Glutamatergic neuron (in vitro differentiated cells): ENCODE measurements at places on chromosomes 13 and 19.
A peak's percentile ranks its signal among the peaks of the same experiment; 100 is the strongest.

GRCh38 chr19:55368701-55369563 is 1.3 kb downstream of the IL11 start:
- peak; percentile 74 for DNase-seq

DNA sequence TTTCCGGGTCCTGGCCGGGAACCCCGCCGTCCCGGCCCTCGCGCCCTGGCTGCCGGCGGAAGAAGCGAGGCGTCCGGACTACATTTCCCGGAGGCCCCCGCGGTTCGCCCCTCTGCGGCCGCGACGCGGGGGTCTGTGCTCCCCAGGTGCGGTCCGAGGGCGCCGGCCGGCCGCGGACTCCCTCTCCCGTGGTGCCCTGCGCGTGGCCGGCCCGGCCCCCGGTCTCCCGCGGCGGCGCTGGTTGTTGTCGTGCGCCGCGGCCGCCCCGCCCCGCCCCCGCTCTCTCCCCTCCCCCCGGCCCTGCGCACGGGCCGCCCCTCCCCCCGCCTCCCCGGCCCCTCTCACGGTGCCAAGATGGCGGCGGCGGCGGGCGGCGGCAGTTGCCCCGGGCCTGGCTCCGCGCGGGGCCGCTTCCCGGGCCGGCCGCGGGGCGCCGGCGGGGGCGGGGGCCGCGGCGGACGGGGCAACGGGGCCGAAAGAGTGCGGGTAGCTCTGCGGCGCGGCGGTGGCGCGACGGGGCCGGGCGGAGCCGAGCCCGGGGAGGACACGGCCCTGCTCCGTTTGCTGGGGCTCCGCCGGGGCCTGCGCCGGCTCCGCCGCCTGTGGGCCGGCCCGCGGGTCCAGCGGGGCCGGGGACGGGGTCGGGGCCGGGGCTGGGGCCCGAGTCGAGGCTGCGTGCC is at the start of gene KMT2B:
KMT2B (plus strand) TSS at position 339 of the 680 bp plus-strand sequence; CDS start at position 355, 16 bp downstream.
- peak; percentile 96 for DNase-seq

GRCh38 chr19:49564616-49565045 is 15.7 kb downstream of the NOSIP start:
- no peak for DNase-seq

DNA sequence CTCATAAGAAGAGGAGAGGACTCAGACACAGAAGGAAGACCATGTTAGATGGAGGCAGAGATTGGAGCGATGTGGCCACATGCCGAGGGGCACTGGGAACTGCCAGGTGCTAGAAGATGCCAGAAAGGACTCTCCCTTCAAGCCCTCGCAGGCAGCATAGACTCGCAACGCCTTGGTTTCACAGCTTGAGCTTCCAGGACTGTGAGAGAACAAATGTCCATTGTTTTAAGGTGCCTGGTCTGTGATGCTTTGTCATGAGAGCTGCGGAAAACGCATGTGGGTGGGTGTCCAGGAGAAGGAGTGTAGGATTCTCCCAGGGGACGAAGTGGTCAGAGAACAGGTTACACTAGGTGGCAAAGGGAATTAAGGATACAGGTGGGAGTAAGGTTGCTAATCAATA is 125.9 kb upstream of the USP29 start:
- DNase-seq = no peak

- peak; percentile 63 for DNase-seq
Observed at GRCh38 chr19:7850000-7850813, 20.2 kb downstream of the EVI5L start.

DNA sequence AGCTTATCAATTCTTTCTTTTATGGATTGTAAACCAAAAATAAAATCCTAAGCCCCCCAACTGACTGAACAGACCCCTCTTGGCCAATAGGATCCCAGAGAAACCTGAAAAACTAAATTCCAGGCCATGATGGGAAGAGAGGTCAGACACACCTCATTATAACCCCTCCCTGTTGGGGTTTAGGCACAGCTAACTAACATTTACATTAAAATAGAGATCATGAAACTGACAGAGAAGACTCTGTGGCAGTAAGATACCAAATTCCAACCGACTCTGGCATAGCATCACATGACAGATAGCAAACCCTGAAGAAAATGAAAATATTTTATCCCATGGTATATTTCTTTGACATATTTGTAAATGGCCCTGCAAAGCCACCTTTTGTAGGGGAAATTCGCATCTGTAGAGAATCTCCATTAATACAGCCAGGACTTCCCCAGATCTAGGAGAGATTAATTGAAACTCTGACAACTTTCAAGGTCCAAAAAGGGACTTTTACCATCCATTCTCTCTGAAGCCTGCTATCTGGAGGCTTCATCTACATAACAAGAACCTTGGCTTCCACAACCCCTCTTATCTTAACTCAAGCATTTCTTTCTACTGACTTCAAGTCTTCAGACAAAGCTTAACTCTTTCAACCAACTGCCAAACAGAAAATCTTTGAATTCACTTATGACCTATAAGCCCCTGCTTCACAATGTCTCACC is 27.1 kb upstream of the GAS6 start:
- no peak for DNase-seq

DNA sequence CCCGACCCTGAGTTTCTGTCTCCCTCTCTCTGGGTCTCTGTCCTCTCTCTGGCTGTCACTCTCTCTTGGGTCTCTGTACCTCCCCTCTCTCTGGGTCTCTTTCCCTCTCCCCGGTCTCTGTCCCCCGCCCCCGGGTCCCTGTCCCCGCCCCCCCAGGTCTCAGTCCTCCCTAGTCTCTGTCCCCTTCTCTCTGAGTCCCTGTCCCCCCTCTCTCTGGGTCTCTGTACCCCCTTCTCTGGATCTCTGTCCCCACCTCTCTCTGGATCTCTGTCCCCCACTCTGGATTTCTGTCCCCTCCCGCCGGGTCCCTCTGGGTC is 2.3 kb upstream of the FTL start:
- DNase-seq = no peak

DNA sequence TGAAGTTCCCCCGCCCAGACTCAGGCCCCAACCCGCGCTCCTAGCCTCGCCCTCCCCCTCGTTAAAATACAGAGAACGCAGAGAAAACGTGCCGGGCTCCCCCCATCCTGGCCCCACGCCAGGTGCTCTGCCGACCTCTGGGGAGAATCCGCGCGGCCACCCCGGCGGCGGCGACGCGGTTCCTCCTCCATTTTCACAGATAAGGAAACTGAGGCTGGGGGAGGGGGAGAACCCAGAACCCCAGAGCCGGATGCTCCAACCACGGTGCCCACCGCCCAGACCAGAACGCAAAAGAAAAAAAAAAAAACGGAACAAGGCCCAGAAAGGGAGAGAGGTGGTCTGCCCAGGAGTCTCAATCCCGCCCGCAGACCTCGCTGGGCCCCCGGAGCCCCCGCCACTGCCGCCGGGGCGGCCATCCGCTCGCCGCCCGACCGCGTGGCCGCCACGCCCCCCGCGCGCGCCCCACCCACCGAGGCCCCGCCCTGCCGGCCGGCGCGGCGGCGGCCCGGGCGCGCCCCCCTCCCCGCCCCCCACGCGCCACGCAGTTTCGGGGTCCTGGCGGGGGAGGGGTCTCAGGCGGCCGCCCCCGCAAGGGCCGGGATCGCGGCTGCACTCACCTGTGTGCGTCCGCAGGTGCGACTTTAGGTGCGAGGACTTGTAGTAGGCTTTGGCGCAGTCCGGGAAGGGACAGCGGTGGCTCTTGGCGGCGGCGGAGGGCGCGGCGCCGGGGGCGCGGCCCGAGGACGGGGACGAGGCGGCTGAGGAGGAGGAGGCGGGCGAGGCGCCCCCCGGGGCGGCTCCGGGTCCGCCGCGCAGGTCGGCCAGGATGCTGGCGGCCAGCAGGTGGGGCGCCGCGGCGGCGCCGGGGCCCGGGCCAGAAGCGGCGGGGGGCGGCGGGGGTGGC is 703 bp downstream of the KLF16 start:
- peak; percentile 67 for DNase-seq

- peak; percentile 60 for DNase-seq
Observed at GRCh38 chr19:40605216-40605971, 4.2 kb downstream of the LTBP4 start.

DNA sequence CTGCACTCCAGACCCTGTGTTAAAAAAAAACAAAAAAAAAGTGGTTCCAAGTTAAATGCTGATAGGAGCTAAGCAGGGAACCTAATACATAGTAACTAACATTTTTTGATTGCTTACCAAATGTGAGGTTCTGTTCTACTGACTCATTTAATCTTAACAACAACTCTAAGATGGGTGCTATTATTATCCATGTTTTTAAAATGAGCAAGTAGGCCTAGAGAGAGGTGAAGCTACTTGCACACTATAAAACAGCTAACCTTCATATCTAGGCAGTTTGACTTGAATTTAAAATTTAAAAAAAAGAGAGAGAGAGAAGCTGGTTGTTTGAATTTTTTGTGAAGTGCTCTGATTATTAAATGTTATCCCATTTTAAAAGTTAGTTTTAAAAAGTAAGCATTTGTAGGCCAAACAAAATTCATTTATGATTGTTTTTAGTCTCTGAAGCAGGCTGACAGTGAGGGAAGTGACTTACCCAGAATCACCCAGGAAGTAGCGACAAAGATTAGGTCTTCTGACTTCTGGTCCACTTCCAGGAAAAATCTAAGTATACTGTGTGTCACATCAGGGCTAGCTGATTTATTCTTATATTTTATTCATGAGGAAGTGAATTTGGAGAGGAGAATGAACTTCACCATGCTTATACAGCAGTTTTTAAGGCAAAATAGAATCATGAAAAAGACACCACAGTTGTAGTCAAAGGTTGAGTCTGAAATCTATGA is 2.4 kb downstream of the SIGLECL1 start:
- no peak for DNase-seq

GRCh38 chr19:8612807-8613171 is 2.3 kb upstream of the ADAMTS10 start:
- no peak for DNase-seq

DNA sequence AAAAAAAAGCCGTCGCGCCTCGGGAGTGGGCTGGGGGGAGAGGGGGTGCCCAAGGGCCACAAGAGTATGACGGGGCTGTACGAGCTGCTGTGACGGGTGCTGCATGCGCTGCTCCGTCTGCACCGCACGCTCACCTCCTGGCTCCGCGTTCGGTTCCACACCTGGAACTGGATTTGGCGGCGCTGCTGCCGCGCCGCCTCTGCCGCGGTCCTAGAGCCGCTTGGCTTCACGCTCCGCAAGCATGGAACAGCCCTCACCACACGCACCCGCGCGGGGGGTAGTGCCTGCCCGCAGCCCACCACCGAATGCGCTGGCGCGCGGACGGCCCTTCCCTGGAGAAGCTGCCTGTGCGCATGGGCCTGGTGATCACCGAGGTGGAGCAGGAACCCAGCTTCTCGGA is 18.8 kb downstream of the C1QTNF9 start:
- no peak for DNase-seq

DNA sequence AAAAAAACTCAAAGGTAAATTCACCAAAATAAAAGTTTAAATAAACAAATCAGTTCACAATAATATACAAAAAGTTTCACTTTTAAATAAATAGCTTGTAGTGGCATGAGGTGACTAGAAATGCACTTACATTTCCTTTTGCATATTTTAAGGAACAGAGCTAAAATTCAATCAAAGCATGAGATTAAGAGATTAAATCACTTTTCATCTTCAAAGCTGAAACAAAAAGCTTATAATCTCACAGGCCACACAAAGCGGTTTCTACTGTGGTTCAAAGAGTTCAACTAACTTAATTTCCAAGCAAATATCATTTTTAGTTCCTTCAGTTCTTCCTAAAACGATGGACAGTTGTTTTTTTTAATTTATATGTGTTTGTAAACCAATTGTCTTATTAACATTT is 38.9 kb downstream of the TSC22D1 start:
- no peak for DNase-seq

GRCh38 chr13:93561576-93562225 is 335.1 kb downstream of the GPC6 start:
- DNase-seq = peak; percentile 33

GRCh38 chr13:113209759-113210421 is 477 bp downstream of the CUL4A start:
- peak; percentile 57 for DNase-seq

DNA sequence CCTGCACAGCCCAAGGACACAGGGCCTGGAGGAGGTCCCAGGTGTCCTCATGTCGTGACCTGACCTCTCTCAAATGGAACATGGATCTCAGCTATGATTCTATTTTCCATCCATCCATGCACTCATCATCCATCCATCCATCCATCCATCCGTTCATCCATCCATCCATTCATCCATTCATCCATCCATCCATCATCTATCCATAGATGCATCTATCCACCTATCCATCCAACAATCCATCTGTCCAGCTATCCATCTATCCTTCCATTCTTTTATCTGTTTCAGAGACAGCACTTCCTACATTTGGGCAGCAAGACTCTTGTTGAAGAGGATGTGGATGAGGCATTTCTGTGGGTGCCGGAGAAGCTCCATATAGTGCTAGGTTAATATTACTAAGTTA is 86.7 kb downstream of the SCGB2B2 start:
- DNase-seq = no peak

- no peak for DNase-seq
Observed at GRCh38 chr19:51710163-51710562, 13.6 kb downstream of the HAS1 start.

DNA sequence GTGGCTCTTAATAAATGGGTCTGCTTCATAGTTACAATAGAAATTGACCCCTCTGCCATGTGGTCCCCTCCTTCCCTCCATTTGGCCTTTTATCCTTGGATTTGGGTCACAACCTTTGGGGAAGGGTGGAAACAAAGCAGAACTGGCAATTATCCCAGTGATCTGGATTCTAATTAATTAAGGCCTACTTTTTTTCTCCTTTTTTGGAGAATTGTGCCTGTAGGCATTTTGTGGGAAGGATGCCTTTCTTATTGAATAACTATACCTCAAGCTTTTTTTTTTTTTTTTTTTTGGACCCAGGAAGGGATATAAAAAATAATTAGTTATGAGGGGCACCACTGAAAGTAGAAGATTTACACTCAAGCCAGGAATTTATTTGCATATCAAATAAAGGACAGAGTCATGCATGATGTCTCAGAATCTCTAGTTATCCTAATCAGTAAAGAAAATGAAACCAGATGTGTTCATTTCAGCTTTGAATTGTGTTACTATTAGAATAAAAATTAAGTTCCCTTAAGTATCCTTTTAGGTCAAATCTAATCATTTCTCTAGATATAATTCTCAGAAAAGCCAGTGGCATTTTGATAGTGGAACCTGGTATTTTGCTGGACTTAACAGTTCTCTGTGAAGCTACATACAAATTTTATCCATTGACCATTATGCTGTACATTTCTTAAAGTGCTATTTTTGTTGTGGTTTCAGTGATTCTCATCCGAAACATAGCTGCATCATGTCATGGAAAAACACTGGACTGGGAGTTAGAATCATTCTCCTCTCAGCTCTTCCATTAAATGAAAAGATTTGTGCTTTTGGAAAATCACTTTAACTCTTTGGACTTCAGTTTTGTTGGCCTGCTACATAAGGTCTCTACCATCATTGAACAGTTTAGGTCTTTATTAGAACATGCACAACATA is 129.3 kb downstream of the KCNRG start:
- DNase-seq = no peak
